Stimulated activated CD4-positive, alpha-beta T cell treated with anti-CD3 and anti-CD28 coated beads, Interleukin-15, amount 100 ng/mL, for 48 hours (primary cell): ENCODE measurements at places on chromosomes 12 and 14.

DNA sequence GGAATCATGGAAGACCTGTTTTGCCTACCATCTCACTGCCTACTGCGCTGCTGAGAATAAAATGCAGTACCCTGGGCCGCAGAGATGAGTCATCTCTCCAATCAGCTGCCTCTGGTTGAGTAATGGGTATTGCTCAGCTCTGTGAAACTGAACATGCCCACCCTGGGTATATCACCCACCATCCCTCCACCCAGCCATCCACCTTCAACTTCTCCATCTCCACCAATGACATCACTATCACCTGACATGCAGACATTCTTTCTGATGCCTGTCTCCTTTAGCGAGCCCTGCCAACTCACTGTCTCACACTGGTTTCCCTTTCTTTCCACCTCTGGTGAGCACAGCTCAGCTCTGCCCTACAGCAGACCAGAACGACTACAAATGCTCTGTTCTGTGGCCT, 33.6 kb downstream of the E2F7 start:
- DNase-seq: no peak

- no peak for DNase-seq
Measured at GRCh38 chr12:77118696-77119095, 53.3 kb upstream of the E2F7 start.

GRCh38 chr14:20904393-20905029, 13.3 kb downstream of the RNASE3 start:
- DNase-seq: no peak

DNA sequence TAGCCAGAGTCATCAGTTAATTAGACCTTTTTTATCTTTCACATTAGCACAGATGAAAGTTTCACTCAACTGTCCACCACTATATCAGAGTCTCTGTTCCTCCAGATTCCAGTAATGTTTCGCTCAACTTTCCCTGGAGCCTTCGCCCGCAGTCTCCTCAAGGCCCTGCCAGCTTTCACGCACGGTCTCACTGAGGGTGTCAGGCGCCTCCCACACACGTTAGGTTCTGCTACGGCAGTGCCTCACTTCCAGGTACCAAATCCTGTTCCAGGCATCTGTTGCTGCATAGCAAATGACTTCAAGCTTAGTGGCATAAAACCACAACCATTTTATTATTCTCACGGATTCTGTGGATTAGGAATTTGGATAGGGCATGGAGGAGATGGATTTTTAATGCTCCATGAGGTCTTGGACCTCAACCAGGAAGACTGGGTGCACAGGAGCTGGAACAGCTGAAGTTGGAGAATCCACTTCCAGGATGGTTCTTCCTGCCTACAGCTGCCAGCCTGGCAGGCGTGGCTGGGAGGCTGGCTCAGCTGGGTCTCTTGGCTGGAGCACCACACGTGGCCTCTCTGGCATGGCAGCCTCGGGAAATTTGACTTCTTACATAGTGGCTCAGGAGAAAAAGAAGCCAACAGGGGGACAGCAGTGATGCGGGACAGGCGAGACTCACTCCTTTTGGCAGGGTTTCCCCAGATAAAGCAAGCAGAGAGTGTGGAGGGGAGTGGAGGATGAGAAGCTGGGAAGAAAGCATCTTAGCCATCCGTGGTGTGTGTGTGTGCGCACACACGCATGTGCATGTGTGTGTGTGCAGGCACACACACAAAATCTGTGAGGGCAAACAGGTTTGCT, 21.3 kb upstream of the BCDIN3D start:
- no peak for DNase-seq

- no peak for DNase-seq
Measured at GRCh38 chr14:59704054-59704645, 127.5 kb upstream of the CCDC175 start.

DNA sequence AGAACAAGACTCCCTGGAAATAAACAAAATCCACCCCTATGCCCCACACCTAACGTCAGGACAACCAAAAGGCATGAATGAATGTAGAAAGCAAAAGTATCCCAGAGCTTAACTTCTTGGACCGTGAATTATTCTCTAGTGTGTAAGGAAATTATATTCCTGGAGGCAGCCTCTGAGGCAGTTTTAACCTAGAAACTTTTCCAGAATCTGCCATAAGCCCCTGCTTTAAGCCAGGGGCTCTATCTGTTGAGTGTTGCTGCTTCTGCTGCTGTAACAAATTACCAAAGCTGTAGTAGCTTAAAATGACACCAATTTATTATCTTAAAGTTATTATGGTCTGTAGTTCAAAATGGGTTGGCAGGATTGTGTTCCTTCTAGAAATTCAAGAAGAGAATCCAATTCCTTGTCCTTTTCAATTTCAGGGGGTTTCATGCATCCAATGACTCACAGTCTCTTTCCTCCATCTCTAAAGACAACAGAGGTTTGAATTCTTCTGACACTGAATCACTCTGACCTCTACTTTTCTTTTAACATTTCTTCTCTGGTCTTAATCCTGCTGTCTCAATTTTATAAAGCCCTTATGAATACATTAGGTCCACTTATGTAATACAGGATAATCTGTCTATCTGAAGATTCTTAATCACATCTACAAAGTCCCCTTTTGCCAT, 242.7 kb downstream of the ATXN7L3B start:
- no peak for DNase-seq

DNA sequence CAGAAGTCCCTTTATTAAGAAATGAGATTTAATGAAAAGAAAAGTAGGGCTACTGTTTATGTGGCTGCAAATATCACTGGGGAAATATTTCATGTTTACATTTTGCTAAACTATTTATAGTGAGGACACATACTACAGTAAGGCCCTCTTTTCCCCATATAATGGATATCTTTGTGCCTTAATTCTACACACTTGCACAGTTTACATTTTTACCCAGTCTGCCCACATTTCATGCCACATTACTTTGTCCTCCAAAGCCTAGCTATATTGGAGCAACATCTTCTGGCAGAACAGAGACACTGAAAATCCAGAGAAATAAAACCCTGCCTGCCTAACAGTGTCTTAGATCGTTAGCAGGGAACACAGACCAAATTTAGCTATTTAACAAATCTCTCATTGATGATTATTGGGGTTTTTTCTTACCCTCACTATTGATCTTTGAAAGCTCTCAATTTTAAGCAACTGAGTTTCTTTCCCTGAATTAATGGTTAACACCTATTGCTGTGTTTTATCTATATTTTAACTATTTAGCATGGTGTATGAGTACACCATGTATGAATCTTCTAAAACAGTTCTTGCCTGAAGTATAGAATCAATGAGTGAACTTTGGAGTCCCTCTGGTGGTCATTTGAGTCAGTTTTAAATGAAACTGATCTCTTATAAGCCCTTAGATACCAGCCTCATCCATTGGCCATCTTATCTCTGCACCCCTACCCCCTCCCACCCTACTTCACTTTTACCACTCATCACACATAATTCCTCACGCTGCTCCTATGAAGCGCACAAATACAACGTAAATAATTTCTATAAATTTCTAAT, 170.2 kb downstream of the BCAT1 start:
- no peak for DNase-seq

DNA sequence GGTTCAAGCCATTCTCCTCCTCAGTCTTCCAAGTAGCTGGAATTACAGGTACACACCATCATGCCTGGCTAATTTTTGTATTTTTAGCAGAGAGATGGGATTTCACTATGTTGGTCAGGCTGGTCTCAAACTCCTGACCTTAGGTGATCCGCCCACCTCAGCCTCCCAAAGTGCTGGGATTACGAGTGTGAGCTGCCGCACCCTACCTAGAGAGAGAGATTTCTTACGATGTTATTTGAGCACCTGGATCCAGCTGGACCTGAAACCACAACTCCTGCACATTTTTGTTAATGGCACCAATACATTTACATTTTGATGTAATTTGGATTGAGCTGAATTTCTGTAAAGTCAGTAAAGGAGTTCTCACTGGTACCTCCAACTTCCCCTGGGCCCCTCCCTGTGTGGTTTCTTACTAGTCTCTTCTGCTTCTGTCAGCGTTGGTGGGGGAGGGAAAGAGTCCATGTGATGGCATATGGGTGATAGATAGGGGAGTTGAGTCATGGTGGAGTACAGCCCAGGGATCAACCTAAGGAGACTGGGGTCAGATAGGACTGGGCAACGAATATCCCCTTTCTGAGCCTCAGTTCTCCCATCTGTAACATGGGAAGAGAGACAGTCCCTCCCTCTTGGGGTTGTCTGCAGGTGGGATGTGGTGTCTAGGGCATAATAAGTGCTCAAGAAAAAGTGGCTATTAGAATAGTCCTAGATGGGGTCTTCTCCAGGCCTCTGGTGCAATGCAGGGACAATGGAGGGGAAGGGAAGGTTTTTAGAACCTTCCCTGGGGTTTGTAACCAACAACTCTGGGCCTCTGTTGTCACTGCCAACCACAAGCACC, 83.3 kb upstream of the MED13L start:
- DNase-seq: no peak

GRCh38 chr12:11584221-11584855, 65.1 kb upstream of the ETV6 start:
- DNase-seq: no peak

GRCh38 chr12:72865921-72866320, 593.8 kb downstream of the TRHDE start:
- no peak for DNase-seq

- DNase-seq: no peak
Measured at GRCh38 chr14:32471181-32471580, 142.1 kb downstream of the AKAP6 start.

DNA sequence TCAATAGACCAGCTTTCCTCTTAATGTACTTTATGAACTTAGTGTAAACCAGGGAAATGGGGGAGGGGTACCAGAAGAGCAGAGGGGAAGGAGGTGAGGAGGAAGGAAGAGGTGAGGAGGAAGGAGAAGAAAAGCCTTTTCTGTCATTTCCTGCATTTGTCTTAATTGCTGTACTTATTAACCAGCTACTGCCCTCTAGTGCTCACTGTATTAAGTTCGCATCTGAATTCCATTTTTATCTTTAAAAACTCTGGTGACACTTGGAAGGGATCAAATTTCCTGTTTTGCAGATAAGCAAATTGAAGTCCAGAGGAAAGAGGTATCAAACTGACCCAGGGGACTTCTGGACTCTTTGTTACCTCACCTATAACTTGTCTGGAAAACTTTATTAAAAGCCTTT, 22.2 kb downstream of the MANSC1 start:
- no peak for DNase-seq

DNA sequence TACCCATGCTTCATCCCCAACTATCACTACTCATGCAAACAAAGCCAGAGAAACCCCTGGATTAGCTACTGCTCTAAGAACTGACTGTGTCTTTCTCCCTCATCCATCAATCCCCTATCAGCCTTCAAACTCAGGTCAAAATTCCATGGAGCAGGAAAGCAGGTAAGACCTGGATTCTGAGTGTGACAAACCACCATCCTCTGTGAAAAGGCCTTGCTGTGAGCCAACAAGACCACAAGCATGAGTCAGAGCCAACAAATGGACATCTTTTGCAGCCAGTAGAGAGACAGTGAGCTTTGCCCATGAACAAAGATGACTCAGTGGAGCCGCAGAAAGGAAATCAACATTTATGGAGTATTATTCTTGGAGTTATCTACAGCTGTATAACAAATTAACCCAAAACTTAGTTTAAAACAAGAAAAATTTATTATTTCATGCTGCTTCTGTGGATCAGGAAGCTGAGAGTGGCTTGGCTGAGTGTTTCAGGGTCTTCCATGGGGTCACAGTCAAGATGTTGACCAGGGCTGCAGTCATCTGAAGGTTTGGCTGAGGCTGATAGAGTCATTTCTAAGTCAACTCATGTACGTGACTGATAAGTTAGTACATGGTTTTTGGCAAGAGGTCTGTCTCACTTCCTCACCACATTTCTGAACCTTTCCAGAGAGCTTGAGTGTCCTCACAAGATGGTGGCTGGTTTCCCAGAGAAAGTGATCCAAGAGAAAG, 61.1 kb downstream of the PITPNM2 start:
- DNase-seq: no peak

DNA sequence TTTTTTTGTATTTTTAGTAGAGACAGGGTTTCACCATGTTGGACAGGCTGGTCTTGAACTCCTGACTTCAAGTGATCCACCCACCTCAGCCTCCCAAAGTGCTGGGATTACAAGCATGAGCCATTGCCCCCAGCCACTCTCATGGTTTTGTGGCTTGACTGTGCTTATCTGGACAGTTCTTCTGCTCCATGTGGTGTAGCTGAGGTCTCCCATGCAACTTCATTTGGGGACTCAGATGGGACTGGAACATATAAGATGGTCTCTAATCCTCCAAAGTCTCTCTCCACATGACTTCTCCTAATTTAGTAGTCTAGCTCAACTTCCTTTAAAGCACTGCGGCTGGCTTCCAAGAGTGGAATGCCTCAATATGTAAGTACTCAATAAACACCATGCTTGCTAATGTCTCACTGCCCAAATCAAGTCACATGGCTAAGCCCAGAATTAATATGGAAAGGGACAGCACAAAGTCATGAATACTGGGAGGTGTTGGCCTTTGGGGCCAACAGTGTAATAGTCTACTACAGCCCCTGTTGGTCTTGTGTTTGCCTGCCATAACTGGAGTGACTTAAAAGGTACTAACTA, 7.4 kb downstream of the INHBC start:
- DNase-seq: no peak

- DNase-seq: no peak
Measured at GRCh38 chr12:40325349-40325960, 100.7 kb downstream of the LRRK2 start.

GRCh38 chr12:18749386-18749957, 11.6 kb downstream of the CAPZA3 start:
- DNase-seq: no peak

DNA sequence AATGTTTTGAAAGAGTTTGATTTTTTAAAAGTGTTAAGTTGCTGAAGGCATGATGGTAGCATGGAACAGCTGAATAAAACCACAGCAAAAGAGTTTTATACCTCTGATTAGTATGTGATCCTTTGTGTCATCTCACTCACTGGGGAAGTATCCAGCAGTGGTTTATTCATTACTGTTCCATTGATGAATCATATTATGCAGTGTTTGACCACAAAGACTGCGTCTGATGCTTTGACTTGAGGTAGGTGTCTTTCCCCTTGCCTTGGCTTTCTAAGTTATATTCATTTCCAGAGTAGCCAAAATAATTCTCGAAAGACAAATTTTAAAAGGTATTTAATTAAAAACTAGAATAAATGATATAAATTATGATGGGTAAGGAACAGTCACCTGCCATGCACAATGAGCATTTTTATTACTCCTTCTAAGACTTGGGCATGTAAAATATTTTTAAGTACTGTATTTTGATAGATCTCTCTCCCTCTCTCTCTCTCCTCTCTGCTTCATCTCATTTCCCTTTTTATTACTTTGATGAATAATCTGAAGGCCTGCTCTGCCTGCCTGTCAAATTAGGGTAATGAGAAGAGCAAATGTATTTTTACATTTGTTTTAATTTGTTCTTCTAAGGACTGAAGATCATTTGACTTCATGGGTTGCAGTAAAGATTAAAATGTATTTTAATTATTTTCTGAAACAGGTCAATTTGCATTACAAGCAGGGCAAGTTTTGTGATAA, 164.9 kb downstream of the NAV3 start:
- no peak for DNase-seq

GRCh38 chr12:46702581-46703344, 123.0 kb downstream of the SLC38A4 start:
- no peak for DNase-seq

DNA sequence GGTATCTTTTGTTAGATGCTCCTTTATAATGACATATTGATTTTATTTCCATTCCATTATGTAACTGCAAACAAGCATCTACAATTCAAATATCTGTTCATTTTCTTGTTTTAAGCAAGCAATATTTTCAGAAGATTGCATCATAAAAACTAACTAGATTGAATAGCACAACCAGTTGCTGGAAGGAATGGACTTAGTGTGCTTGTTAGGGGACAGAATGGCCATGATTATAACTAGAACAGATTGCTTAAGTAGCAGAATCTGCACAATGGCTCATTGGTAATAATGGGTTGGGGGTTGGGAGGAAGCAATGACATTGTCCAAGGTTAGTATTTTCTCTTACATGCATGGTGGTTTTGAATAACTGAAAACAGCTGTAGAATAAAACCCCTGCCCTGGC, 939.5 kb downstream of the SLC16A7 start:
- DNase-seq: no peak
